ENCODE measurements at places on chromosomes 13 and 19.
A peak's percentile ranks its signal among the peaks of the same experiment; 100 is the strongest.

GRCh38 chr19:11092181-11092538, 2.9 kb downstream of the LDLR start:
- no peak for DNase-seq

- DNase-seq, result no peak
These were observed 1.3 kb downstream of the TNNT1 start for GRCh38 chr19:55147545-55148251.

DNA sequence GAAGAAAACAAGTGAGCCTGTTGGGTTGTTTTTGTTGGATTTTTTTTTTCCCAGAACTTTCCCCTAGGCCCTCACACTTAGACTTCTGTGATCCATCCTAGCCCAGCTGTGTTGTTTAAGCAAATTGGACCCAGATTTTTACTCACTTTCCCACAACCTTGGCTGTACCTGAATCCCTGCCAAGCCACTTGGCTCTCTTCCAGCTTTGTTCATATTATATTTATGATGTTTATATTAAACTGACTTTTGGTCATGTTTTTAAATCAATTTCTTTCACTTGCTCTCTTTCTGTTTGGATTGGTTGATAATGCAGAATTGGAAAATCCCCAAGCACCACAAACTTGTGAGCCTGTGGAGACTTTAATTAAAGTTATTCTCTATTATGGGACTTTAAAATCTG, 16.6 kb downstream of the OLFM4 start:
- DNase-seq, result no peak

- no peak for DNase-seq
These were observed 177.3 kb upstream of the SERP2 start for GRCh38 chr13:44196196-44196751.

GRCh38 chr19:56508290-56508778, 679 bp downstream of the ZNF471 start:
- no peak for DNase-seq

- DNase-seq, result no peak
These were observed 29.1 kb downstream of the CEBPA start for GRCh38 chr19:33273065-33273736.

- no peak for DNase-seq
These were observed 280.8 kb downstream of the ABCC4 start for GRCh38 chr13:95020298-95020987.

- DNase-seq, result no peak
These were observed 474.5 kb upstream of the NBEA start for GRCh38 chr13:34467450-34468083.

GRCh38 chr19:7337380-7338194, 11.2 kb upstream of the ARHGEF18 start:
- peak; percentile 58 for DNase-seq

DNA sequence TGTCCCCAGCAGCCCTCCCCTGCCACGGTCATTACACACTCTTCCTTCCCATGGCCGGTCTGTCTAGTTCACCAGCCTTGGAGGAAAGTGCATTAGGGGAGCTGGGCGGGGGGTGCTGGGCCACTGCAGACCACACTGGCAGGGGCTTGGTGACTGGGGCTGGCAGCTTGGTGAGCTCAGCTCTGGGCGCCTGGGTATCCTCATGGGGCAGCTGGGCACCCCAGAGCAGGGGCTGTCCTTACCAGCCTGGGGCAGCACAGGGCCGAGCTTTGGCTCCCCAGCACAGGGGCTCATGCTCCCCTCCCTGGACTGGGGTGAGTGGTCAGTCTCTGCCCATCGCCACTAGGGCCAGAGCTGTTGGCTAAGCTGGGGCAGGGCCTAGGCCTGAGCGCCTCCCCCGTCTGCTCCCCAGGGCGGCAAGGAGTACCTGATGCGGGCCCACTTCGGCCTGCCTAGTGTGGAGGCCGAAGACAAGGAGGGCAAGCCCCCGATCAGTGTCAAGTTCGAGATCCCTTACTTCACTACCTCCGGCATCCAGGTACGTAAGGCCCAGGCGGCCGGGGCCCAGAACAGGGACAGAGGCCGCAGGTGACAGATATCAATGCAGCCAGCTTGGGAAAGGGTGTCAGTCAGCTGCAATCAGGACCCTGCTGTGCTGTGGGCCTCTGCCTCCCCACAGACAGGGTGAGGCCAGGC, 35.5 kb downstream of the AP1M1 start:
- DNase-seq, result no peak

DNA sequence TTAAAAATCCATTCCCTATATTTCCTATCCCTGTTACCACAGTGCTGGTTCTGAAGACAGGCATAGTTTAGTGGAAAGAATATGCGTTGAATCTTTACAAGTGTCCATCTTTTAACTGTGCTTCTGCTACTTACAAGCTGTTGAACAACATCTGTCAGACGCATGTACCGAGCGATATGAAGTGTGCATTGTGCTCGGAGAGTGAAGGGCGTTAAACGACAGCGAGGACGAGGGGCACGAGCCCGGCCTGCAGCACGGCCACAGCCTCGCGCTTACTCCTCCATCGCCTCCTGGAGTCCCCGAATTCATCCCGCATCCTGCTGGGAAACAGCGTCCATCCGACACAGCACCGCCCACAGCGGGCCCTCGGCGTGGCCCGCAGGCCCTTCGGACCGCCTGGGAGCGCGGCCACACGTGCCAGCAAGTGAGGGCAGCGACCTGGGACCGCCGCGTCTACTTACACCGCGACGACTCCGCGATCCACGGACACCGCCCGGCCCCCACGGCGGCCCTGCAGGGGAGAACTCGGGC, 514 bp downstream of the PCID2 start:
- peak; percentile 29 for DNase-seq

DNA sequence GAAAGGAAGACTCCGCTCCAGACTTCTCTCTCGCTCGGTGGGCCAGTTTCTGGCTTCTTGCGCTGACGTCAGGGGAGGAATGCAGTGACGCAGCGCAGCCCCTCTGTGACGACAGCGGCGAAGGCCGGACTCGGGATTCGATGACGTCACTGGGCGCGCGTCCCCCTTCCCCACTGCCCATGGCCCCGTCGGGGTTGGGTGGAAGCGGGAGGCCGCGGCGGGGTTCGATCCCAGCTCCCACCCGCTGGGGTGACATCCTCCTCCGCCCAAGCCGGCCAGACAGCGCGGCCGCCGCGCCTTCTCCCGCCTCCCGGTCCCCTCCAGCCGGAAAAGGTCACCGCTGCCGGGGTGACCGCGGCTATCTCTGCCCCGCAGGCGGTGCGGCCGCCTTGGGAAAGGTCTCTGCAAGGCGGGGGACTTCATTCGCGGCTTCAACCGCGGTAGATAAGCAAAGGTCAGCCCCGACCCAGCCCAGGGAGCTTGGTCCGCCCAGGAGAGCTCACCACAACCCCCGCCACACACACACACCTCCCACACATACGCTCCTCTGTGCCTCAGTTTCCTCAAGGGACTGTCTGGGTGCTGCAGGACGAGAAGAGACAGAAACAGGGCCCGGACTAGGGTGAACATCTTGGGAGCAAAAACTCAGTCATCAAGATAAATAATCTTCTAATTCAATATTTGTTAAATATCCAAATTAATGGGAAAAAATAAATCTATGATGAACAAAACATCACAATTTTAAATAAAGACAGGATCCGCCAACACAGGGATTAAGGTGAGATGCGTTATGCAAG, 844 bp upstream of the RFX1 start:
- DNase-seq, result no peak

GRCh38 chr13:98845742-98846141, 93.3 kb upstream of the SLC15A1 start:
- DNase-seq, result no peak

GRCh38 chr19:42250666-42251531, 4.0 kb downstream of the ERF start:
- no peak for DNase-seq

DNA sequence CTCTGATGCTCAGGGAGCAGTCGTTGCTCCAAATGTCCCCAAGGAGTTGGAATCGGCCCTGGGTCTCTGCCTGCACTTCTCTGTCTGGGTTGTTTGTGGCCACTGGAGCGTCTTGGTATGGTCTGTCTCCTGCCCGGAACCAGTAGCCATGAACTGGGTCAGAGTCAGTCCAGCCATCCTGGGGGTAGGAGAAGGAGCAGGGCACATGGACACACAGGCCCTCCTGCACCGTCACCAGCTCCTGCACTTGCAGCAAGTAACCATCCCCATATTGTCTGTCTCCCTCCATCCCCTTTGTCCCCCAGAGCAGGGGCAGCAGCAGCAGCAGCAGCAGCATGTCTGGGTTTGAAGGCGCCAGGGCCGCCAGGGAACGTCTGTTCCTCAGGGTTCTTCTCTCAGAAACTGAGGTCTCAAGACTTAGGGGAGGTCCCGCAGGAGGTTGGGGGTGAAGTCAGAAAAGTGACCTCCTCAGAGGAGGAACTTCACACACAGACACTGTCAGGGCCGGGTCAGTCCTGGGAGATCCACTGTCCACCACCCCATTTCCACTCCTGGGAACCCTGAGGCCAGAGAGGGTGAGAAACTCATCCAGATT, at the start of gene SIGLEC8:
Gene SIGLEC8, minus strand, starts transcription at position 404 of the 595 bp plus-strand sequence. Its CDS starts 67 bp downstream, at position 337.
- DNase-seq, result no peak

GRCh38 chr13:113646376-113646775, 11.6 kb downstream of the ATP4B start:
- DNase-seq, result no peak

DNA sequence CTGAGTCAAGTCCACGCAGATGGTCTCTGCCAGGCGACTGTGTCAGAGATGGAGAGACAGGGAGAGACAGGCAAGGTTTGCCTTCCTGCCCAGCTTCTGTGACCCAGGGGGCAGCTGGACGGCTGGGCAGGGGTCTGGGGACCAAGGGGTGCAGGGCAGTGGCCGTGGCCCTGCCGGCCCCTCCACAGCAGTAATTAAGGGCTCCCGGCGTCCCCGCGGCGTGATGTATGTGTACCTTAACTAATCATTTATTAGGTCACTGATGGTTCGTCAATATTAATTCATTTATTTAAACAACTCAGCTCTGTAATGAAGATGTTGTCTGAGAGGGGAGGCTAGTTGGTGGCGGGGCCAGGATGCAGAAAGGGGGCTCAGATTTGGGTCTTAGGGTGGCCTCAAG, 28.6 kb upstream of the TCF3 start:
- no peak for DNase-seq

- peak; percentile 18 for DNase-seq
These were observed 36.6 kb upstream of the OXGR1 start for GRCh38 chr13:97030705-97031452.

DNA sequence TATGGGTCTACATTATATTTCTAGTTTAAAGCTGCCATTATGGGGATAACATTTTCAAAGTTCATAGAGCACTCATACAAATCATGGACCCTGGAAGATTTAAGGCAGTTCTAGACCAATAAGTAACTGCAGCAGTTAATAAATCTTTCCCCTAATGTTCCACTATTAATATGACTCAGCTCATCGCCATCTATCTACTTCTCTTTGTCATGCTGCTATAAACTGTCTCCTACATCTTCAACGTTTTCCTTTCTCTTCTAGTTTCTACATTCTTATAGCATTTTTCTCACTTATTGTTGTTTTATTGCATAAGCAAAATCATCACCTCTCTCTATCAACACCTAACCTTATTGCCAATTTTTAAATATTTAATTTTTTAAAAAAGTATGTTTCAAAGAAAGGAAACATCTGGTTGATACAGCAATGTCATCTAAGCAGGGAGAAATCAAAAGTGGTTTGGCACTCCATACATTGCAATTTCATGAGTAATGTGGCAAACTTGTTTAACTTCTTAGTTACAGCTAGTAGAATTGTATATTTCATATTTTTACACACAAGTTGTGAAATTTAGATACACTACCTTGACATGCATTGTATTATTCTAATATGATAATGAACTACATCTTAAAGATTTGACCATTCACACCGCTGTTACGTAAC, 1500.4 kb upstream of the MIR17HG start:
- no peak for DNase-seq

GRCh38 chr13:44266305-44266704, 107.3 kb upstream of the SERP2 start:
- DNase-seq, result no peak

- no peak for DNase-seq
These were observed 79.2 kb downstream of the DHRS12 start for GRCh38 chr13:51724721-51725120.

DNA sequence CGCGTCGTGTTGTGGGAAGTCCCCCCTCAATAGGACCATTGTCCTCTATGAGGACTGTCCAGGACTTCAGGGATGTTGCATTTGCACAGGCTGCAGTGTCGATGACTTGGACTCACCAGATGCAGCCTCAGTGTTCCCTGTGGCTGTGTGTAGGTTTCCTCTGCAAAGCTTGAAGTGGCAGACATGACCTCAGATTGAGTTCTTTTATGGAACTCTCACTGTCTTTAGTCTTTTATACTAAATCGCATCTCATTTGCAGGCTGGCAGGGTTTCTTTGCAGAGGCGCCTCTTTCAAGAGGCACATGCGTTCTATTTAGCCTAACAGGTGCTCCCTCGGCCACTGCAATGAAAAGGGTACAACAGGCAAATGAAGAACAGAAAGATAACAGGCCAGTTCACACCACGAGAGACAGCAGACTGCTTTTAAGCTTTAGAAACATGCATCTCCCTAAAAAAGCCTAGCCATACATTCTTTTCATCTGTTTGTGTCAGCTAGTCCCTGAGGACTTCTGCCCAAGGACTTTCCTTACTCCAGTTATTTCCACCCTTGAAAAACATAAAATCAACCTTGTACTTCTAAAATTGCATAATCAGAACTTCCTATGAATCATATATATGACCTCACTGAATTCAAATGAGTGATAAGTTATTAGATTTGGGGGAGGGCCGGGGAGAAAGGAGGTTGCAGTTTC, 118.4 kb downstream of the RAB20 start:
- no peak for DNase-seq

- peak; percentile 94 for DNase-seq
These were observed 277.8 kb downstream of the FOXO1 start for GRCh38 chr13:40388617-40389016.

GRCh38 chr13:73272831-73273230, 214.0 kb downstream of the KLF5 start:
- DNase-seq, result no peak

DNA sequence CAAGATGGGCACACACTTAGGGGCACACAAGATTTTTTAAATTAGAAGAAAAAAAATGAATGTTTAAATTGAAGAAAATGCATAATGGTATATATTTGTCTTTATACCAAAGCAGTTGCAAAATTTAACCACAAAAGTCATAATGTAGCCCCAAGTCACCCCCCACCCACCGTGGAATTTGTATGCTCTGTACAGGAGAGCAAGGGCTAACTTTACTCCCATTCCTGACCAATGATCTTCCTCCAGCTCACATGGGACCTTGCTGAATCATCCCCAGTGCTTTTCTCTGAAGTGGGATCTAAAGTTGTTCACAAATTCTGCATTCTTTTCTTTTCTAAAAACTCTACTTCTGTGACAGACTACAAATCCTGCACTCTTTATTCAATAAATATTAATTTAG, 597.0 kb downstream of the UQCRFS1 start:
- DNase-seq, result no peak

DNA sequence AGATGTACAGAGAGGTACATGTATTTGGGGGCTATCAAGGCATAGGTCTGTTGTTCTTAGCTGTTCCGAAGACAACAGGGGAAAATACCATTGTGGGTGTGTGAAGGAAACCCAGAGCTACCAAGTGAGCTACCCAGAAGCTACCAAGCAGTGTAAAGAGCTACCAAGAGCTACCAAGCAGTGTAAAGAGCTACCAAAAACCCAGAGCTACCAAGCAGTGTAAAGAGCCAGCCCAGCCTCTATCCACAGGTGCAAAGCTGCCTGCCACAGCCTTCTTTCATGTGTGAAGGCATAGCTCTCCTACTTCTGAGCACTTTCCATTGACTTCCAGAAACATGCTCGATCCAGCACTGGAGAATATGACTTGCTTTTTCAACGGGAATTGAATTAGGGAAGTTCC, 145.7 kb downstream of the AKAP11 start:
- DNase-seq, result no peak

- no peak for DNase-seq
These were observed 541 bp upstream of the RSPH6A start for GRCh38 chr19:45815481-45816216.

GRCh38 chr13:99131410-99131809, 69.2 kb upstream of the UBAC2 start:
- DNase-seq, result no peak
